Tongue (tissue), 3 donors: ENCODE measurements at places on chromosomes 1 and 21. TPM values are rescaled to one million over a fixed set of nuclear protein-coding genes. Genes with fewer than 3 reads are reported as not detected.

Gene G0S2
- 19.1 TPM for total RNA-seq

Gene SETSIP
- total RNA-seq, result not detected

Gene TEDDM1
- not detected for total RNA-seq

DNA sequence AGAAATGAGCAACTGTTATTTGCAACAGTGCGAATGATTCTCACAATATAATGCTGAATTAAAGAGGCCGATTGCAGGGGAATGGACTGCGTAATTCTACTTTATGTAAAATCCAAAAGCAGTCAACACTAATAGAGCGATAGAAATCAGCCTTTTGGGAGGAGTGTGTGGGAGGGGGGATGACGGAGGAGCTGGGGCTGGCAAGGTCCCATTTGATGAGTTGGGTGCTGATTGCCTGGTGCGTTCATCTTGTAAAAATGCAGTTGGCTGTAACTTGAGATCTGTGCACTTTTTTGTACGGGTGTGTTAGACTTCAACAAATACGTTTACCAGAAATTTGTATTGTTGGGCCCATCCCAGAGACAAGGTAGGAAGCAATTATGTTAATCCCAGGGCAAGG lies 20.7 kb downstream of the TNFRSF8 start:
- no peak for DNase-seq

DNA sequence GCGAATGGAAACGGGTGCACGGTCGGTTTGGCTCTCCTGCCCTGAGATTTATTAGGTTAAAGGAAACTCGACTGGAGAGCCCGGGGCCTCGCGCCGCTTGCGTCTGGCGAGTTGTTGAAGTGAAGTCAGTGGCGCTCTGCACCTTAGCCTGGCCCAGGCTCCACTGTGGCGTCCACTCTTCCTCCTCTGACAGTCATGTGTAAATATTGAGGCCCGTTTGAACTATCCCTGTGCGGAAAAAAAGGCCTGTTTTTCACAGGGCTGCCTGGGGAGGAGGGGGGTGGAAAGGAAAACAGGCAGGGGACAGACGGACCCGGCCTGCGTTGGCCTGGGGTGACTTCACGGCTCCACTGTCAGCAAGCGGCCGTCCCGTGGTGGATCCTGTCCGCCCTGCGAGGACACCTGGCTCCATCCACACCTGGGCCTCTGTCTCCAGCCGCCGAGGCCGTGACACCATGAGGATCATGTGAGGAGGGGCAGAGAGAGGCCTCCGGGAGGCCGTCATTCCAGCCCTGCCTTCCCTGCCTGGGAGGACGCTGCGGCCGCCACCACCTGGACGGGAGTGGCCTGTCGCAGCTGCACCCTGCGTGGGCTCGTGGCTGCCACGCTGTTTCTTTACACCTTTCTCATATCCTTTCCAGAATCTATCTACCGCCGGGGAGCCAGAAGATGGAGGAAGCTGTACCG lies 59.8 kb downstream of the FAAP20 start:
- DNase-seq, result peak; percentile 44

GRCh38 chr1:192266645-192267044 lies 50.1 kb upstream of the RGS21 start:
- no peak for DNase-seq

GRCh38 chr1:92184632-92185031 lies 33.1 kb upstream of the C1orf146 start:
- no peak for DNase-seq

DNA sequence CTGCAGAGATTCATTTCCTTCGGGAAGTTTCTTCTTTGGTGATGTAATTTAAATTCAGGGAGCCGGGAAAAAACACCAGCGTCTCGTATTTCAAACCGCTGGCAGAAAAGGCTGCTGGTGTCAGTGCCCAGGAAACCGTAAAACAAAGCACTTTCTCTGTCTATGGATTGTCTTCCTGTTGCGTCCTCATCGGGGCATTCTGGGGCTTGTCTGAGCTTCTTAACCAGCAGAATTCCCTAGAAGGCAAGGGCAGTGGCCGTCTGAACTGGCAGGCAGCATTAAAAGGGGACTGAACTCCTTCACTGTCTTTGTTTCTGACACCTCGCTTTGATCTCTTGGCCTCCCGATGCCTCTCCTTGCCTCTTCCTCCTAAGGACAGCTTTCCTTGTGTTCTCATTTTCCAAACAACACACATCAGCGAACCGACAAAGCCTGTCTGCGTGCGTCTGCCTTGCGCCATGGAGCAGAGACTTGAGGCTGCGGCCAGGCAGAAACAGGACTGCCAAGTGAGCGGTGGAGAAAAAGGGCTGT lies 391.6 kb upstream of the VAMP3 start:
- peak; percentile 75 for DNase-seq

Gene CCDC181
- 1.6 TPM for total RNA-seq

DNA sequence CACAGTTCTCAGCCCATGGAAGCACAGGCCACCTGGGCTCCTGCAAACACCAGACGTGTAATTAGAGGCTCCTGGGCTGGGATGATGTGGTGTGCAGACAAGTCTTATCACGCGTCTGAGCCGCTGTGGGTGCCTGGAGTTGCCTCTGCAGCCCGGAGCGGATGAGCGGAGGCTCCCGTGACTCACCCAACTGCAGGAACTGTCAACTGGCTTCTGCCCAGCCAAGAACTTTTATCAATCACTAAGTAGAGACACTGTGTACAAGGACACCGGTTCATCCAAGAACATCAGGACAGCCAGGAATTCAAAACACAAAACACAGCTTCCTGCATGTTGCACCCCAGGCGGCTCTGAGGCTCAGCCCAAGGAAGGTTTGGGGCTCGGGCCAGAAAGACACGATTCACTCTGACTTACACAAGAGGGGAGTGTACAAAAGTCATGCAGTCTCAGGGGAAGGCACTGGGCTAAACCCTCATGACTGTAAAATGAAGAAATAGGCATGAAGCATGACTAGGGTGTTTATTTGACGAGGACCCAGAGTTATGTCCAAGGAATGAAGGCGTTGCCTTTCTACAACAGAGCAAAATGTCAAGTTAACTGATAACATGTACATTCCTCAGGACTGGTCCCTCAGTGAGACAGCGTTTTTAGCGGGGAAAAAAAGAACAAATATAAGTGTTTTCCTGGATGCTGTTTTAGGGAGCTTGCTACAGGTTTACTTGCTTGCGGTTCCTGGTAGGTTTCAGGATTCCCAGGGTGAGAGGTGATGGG lies 21.1 kb downstream of the ERRFI1 start:
- DNase-seq, result peak; percentile 73

DNA sequence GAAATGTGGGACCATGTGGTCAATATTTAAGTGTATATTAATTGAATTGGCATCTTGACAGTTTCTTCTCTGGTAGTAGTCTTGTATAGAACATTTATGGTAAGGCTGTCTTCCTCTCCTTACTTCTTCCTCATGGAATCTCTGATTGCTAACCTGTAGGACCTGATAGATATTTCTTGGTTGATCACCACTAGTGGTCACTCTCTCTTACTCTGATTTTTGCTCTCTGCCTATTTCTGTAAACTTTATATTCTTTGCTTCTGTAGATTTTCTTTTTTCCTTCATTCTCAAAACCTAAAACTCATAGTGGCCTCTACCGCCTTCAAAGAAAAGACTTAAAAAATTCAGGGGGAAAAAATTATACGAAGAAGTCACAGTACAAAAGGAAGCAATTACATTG lies 21.2 kb downstream of the MAST2 start:
- DNase-seq, result no peak

DNA sequence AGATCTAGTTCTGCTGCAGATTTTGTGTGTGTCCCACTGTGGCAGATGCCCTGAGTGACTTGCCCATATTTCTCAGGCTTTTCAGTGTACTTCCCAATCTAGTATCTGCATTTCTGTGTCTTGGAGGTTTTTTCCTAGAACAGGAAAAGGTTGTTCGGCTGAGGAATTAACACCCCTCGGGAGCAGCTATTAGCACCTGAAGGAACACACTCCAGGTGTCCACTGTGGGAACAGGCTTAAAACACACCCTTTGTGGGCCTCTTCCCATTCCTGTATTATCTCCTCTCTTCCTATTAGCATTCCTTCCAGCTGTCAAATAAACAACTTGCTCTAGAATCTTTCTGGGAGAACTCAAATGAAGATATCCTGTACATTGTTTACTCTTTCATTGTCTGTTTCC lies 178.3 kb downstream of the HMCN1 start:
- DNase-seq, result no peak

GRCh38 chr1:47532921-47533792 lies 95.3 kb downstream of the FOXD2 start:
- DNase-seq, result peak; percentile 87

GRCh38 chr1:208787219-208787618 lies 543.0 kb upstream of the PLXNA2 start:
- DNase-seq, result peak; percentile 69

GRCh38 chr1:232589812-232590743 lies 39.9 kb downstream of the SIPA1L2 start:
- DNase-seq, result no peak

DNA sequence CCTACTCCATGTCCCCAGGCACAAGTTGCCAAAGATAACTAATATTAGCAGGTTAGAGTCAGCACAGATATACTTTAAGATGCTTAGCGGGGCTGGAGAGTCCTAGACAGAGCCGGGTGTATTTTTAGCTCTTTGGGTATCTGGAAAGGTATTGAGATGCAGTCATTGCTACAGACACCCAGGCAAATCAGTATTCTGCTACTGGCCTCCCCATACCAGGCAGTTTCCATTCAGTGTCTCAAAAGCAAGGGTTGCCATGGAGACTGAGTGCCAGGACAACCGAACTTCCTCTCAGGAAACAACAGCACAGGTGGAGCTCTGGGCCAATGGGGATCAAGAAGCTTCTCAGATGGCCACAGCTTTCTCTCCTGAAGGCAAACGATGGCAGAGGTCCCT lies 45.3 kb downstream of the KCNC4 start:
- no peak for DNase-seq

- DNase-seq, result peak; percentile 16
Observed at GRCh38 chr1:242784807-242785206, 260.3 kb upstream of the PLD5 start.

Gene GUCA2A
- total RNA-seq, result not detected

GRCh38 chr1:170071378-170071777 lies 3.1 kb downstream of the KIFAP3 start:
- DNase-seq, result no peak

- DNase-seq, result no peak
Observed at GRCh38 chr1:238485912-238486209, 595.1 kb upstream of the ZP4 start.

Gene TTC22
- 8.7 TPM for total RNA-seq

GRCh38 chr1:31374511-31375196 lies 1.8 kb upstream of the FABP3 start:
- peak; percentile 88 for DNase-seq

DNA sequence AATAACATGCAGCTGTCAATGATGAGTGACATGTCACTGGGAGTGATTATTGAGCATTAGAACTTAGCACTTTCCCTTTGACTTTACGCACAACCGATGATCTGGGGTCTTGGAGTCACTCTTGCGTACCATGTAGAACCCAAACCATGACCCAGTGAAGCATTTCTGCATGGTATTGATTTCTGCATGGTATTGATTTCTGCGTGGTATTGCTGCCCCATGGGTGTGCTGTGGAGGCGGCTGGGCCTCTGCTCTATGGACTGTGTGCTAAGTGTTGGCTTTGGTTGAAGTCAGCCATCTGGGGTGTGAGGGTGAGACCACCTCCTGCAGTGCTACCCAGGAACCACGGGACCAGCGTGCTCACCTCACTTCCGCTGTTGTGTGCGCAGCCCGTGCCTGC lies 98.0 kb downstream of the ADARB1 start:
- DNase-seq, result no peak

DNA sequence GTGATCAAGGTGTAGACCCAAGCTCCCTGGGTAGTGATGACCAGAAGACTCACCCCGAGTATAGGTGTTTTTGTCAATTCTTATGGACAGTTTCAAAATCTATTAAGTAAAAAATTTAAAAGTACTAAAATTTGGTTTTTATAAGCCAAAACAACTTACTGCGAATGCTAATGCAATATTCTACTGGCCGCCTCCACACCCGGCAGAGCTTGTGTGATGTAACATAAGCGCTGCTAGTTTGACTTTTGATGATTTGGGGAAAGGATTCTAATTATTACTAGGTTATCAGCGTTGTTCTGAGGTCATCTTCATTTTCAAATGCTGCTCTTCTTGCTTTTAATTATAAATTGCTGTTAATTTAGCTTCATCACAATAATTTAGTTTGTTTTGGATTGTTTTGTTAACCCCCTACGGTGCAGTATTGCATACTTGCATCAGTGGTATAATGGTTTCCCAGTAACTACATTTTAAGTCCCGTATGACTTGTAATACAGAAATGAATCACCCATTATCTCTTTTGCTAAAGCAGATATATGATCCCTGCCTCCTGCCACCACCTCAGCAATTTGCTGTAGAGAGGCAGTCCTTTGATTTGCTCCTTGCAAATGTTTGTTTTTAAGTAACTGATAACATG lies 178.0 kb downstream of the SDCCAG8 start:
- DNase-seq, result no peak

Gene PTBP2
- total RNA-seq, result 79.8 TPM

Gene GNAT2
- total RNA-seq, result 0.21 TPM

DNA sequence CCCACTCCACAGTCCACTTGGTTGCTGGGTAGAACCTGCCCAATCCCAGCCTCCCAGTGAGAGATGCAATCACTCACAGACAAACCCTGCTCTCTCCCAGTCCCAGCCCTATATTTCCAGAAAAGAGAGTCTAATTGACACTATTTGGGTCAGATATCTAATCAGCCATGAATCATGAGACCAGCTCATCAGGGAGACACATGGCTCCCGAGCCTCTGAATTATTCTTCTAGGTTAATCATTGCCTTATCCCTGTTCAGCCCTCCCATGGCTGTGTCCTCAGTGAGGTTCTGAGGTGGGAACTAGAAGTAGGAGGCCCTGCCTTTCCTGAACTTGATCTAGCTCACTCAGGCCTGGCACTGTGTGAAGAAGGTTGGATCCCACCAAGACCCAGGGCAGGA lies 49.9 kb upstream of the ZC3H12A start:
- DNase-seq, result no peak

DNA sequence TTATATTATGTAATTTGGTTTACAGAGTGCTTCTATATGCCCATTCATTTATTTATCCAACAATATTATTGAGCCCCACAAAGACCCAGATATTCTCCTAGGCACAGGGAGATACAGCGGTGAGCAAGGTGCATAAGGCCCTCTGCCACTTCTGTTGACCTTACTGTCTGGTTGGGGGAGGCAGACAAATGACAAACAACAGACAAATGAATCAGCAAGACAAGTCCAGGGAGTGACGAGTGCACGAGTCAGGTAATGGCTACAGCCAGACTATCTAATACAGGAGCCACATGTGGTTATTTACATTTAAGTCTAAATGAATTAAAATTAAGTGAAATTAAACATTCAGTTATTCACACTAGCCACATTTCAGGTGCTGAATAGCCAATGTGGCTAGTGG lies 22.0 kb upstream of the BCAR3 start:
- no peak for DNase-seq

DNA sequence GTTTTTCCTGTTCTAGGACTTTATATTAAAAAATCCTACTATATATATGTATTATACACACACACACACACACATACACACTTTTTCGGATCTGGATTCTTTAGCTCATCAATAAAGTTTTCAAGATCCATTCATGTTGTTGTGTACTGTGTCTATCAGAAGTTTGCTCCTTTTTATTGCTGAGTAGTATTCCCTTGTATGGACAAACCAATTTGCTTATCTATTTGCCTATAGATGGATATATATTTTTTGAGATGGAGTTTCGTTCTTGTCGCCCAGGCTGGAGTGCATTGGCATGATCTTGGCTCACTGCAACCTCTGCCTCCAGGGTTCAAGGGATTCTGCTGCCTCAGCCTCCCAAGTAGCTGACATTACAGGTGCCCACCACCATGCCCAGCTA lies 20.3 kb upstream of the LIN9 start:
- DNase-seq, result no peak
